ENCODE measurements at places on chromosomes 12 and 14.

GRCh38 chr12:71548893-71549292 is 109.3 kb downstream of the LGR5 start:
- DNase-seq: no peak

DNA sequence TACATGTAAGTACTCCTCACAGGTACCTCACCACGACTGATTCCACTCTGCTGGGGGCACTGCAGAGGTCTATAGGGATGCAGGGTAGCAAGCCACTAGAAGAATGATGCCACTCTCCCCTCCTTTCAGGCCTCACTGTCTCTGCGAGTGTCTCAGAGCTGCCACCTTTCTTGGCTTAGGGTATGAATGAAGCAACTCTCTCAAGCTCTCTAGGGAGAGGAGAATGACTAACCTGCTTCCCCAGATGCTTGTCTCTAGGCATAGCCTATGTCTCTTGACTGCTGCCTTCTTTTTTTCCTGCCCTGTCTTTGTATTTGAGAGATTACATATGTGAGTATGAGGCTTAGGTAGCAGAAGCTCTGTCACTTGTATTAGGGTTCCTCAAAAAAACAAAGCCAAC is 566.5 kb upstream of the ATP2B1 start:
- DNase-seq: peak; percentile 44

DNA sequence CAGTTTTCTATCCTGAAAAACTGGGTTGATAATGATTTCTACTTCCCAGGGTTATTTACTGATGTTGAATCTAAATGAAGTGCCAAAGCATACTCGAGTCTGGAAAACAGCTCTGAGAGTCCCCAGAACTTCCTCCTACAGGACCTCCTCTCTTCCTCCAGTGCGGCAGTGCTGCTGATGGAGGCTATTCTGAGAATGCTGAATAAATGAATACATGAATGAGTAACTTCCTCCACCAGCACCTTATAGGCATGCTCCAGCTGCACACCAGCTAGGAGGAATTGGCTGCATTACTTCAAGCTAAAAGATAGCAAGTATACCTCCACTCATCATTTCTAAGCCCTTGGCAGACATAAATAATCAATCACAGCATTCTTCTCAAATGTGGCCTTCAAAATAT is 448.8 kb upstream of the CCDC196 start:
- DNase-seq: peak; percentile 18

DNA sequence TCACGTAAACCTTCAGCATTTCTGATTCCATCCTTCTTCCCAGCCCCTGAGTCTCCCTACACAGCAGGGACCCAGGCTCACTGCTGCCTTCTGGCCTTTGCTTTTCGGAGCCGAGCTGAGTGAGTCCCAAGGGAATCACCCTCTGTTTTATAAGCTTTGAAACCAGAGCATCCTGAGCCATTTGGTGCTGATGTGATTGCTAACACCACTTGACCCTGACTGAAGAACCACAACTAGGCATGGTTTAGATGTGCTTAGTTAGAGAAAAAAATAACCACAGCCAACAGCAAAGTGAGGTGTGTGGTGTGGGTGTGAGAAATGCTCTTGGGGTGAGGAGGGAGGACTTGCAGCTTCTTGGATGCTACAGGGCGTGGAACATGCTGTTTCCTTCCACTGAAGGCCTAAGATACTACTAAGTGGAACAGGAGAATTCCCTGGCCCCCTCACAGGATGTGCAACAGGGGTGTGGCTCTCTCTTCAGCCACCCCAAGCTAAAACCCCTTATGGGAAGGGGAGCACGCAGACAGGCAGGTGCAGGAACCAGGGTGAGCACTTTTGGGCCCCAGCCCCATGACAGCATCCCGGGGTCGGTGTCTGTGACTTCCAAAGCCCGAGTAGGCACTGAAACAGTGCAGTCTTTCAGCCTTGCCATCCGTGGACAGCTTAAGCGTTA is at the start of gene TC2N:
TSS of gene TC2N (minus strand) at position 221 of the 673 bp plus-strand sequence. CDS start 53,767 bp downstream, outside the sequence.
- DNase-seq: no peak

- peak; percentile 68 for DNase-seq
These were observed 32.2 kb downstream of the MIA2 start for GRCh38 chr14:39265806-39266524.

GRCh38 chr12:267581-268482 is 5.2 kb upstream of the SLC6A13 start:
- no peak for DNase-seq

GRCh38 chr12:83821967-83822366 is 1090.6 kb downstream of the SLC6A15 start:
- no peak for DNase-seq

DNA sequence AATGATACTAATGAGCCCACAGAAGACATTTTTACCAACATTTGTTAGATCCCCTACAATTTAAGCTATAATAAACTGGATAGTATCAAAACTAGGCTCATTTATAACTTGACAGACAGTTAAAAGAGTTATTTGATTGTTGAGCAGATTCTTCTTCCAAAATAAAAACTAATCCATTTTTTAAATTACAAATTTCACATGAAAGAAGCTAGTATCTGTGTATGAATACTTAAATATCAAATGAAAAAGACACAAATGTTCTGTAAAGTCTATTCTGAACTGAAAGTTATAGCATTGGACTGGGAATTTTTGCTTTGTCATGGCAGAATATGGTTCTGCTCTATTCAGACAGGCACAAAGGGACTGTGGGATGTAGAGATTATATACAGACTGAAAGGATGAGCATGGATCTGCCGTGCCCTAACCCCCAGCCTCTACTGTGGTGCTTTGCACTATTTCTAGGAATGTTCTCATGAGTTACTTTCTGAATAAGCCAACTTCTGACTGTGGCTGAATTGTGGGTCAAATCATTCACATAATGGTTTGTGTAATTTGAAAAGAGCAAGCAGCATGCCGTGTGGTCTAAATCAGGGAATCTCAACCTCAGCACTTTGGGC is 352.7 kb downstream of the KCNH5 start:
- DNase-seq: peak; percentile 23

- no peak for DNase-seq
These were observed 94.2 kb downstream of the SINHCAF start for GRCh38 chr12:31231611-31232360.

GRCh38 chr12:76247992-76248391 is 100.2 kb downstream of the BBS10 start:
- no peak for DNase-seq

DNA sequence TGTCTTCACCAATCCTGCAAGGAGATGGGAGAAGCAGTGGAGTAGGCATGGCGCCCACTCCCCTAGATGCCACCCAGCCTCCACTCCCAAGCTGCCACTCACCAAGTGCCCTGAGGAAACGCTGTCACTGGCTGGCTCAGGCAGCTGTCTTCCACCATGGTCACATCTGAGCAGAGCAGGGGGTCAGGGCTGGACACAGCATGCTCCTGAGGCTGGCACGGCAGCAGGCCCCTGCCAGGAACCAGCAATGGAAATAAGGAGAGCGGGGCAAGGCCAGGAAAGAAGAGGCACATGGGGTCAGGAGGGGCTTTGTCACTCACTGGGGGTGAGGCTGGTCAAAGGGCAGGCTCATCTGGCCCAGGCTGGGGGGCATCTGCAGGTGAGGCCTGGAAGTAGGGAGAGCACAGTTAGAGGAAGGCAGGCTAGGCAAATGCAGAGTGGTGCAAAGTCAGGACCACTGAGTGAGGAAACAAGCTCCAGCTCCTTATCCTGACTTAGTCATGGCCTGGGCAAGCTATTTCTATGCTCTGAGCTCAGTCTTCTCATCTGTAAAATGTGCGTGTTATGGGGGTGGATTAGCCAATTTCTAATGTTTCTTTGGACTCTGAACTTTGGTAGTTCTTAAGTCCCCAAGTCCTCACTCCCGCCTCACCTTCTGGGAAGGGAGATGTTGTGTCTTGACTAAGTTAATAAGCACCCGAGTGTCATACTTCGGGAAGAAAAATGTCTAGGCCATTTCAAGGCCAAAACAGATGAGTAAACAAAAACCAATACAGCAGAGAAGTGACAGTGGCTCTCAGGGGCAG is 8.0 kb downstream of the NAB2 start:
- no peak for DNase-seq

DNA sequence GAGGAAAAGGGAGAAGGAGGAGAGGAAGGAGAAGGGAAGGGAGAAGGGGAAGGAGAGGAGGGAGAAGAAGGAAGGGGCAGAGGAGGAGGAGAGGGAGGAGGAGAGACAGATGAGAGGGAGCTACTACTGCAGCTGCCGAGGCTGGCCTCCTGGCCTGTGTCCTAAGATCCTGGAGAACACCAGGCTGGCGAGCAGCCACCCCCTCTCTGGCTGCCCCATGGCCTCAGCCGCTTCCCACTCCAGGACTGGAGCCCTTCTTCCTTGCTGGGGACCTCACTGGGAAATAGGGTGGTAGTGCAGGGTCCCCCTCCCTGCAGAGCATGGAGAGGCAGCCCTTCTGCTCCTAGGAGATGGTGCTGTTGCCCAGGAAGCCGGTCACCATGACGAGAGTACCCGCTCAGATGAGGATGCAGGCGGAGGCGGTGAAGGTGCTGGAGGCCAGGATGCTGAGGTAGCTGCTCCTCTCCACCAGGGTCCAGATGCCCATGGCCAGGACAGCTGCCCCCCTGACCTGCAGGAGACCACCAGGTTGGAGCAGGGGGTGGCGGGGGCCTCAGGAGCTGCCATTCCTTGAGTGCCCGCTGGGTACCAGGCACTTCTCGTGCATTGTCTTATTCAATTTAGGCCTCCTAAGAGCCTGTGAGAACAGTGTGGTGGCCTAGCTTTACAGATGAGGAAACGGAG is 167.9 kb upstream of the PRMT8 start:
- no peak for DNase-seq

DNA sequence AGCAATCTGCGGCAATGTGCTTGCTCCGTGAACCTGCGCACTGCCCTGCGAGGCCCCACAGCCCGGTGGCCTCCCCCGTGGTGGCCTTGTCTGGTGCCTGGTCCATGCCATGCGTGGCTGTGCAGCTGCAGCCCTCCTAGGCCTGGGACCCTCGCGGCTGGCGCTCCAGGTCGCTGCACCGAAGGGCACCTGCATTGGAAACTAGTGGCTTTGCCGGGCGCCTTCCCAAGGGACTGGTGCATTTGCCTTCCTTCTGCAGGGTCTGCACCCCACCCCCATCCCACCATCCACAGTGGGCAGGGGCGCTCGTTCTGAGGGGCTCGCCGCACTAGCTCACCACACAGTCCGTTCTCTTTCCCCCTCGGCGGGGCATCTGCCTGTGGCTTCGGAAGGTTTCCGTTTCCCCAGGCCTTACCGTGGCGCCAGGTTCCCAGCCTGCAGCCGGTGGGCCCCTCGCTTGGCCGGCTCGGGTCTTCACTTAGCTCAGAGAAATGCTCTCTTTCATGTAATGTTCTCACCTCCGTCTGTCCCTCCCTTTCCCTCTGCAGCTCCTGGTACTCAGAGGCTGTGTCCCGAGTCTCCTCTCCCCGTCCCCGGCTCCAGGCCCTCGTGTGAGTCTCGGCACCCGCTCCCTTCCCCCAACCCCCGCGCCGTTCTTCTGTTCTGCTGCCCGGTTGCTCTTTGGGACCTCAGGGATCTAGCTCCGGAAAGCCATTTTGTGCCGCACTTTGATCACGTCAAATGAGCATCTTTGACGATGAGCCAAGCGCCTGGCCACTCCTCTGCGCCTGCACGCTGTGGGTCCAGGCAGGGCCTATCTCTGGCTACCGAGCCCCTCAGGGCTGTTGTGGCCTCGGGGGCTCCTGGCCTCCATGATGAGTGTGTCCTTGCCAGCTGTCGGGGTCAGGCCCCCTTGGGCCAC is 31.9 kb downstream of the JAG2 start:
- no peak for DNase-seq

GRCh38 chr12:38538319-38538718 is 221.7 kb downstream of the ALG10B start:
- DNase-seq: no peak

- DNase-seq: no peak
These were observed 53.8 kb downstream of the STAB2 start for GRCh38 chr12:103640831-103641230.

- DNase-seq: no peak
These were observed 5.9 kb upstream of the RNASE12 start for GRCh38 chr14:20597108-20597507.

- DNase-seq: peak; percentile 83
These were observed 138.4 kb downstream of the STXBP6 start for GRCh38 chr14:24911324-24912109.

DNA sequence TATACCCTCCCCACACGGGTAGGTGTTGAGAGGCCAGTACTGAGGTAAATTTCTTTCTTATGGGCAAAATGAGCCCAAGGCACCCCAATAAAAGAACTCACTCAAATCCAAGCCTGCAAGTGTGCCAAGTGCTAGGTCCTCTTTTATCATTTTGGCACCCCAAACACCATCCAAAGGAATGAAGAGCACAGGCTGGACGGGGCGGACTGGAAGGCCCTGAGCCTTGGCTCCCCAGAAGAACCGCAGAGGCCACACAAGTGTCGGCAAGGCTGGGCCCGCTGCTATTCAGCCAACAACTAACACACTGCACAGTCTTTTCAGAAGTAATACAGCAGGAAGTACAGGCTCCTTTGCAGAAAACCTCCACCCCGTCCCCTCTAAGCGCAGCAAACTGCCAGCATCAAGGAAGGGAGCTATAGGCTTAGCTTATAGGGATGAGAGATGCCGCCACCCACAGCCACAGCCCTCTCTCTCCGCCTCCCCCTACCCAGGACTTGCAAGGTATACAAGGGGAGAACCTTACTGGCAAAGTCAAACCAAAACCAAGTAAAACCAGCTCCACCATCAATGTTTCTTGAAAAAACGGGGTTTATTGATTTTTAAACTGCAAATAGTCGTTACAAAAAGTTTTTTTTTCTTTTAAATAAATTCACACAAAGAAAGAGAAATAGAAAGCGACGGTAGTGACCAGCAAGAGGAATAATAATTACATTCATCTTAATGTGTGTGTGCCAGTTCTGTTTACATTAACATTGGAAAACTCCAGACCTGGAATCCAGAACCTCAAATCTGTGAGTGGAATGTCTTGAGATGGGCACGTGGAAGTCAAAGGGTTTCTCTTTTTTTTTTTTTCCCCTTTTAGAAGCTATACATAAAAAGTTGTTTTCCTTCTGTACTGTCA is 5.5 kb downstream of the ZFP36L1 start:
- DNase-seq: peak; percentile 17

GRCh38 chr12:43210485-43211192 is 341.4 kb downstream of the ADAMTS20 start:
- peak; percentile 70 for DNase-seq

DNA sequence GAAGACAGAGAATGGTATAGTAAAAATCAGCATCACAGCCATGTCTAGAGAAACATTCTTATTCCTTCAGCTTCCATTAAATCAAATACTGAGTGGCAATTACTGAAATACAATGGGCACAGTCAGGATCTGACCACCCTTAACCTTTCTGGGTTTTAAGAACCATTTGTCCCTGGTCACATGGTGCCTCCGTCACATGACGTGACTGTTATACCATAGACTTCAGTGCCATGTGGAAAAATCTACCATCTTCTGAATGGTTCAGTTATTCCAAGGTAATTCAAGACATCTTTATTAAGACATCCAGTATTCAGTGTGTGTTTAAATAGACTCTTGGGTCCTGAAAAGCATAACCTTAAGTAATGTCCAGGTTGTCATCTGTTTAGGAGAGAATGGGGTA is 553.1 kb upstream of the FLRT2 start:
- no peak for DNase-seq

Data from cardiac fibroblast (primary cell).